ENCODE measurements at places on chromosomes 4 and X.

DNA sequence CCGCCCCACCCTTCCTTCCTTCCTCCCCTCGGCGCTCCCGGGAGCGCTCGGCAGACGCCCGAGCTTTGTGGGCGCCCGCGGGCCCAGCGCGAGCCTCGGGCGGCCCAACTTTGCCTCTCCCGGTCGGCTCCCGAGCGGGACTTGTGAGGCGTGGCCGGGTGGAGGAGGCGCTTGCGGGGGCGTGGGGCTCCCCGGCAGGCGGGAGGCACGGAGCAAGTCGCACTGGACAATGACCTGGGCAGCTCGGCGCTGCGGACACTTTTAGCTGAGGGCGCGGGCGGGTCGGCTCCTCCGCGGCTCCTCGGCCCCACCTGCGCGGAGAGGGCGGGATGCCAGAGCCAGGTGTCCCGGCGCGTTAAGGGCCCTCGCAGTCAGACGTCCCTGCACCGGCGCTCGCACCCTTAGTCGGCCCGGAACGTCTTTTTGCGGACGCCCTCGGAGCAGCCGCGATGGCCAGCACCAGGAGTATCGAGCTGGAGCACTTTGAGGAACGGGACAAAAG is 385 bp downstream of the DCLK2 start:
- no peak for DNase-seq

DNA sequence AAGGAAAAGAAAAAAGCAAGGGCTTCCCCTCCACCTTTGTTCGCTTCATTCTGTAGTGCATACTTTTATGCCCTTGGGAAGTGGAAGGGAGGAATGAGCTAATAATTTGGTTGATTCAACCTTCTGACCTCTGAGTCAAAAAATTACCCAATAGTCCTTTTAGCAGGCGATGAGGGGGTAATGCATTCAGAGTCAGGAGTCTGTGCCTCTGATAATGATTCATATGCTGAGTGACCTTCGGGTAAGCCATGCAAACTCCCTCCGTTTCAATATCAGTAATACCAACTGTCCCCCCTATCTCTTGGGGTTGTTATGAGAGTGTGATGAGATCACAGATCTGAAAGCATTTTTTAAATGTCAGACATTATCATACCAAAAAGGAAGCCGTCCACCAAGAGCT is 41.6 kb upstream of the ACSL4 start:
- no peak for DNase-seq

DNA sequence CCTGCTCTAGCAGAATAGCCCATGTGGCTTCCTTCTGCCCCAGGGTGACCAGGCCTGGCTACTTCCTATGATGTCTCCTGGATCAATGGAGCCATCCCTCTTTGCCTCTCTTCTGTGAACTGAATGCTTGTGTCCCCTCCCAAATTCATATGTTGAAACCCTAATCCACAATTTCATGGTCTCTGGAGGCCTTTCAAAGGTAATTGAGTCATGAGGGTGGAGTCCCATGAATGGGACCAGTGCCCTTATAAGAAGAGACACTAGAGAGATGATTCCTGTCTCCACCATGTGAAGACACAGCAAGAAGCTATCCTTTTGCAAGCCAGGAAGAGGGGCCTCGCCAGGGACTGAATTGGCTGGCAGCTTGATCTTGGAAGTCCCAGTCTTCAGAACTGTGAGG is 18.4 kb downstream of the CCKAR start:
- DNase-seq, result no peak

DNA sequence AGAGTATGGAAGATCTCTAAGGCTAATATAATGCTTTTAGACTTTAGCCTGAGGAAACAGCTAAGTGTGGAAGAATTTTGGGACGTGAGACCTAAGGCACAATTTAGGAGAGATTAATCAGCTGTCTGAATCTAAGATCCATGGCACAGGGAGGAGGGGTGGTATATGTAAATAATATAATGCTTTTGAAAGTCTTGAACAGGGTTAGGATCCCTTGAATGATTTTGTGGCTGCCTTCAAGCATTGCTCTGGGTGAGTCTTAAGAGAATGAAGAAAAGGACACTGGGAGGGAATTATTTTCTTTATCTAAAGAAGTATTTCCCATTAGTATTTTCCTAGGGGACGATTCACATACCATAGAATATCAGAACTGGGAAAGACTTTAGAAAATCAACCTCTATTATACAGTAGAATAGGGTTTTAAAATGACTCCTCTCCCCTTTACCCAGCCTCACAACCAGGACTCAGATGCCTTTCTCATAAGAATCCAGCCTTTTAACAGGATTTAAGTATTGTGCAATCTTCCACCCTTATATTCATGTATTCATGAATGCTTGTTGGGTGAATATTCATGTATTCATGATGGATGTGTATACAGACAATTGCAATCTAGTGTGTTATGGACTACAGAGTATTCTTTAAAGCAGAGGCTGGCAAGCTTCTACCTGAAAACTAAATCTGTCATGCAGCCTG is 664.2 kb upstream of the CPEB2 start:
- no peak for DNase-seq

DNA sequence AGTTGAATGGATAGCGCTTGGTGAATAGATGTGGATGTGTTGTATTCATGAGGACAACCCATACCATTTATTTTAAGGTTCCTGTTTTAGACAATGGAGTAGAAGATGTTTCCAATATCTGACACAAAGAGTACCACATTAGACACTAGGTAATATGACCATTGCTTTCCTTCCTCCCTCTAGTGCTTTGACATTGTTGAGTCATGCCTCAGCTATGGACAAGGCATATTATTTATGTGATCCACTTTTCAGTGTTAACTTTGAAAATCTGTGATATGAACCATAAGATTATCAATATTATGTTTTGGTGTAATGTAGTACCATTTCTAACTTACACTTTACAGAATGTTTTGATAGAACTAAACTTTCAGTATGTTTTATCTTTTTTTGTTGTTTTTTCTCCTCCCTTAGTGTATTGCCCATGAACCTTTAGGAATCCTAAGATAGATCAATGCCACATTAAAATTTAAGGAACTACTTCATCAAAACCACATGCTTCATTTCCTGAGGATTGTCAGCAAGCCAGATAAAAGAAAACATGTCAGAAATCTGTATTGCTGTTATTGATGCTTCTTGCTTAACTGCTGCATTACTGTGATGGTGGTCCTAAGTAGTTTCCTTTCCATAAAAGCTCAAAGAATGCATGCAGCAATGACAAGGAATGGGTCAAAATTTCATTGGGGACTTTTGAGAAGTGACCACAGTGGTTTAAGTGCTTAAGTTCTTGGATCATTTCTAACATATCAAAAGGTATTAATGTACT is 105.0 kb downstream of the PCDH7 start:
- no peak for DNase-seq

DNA sequence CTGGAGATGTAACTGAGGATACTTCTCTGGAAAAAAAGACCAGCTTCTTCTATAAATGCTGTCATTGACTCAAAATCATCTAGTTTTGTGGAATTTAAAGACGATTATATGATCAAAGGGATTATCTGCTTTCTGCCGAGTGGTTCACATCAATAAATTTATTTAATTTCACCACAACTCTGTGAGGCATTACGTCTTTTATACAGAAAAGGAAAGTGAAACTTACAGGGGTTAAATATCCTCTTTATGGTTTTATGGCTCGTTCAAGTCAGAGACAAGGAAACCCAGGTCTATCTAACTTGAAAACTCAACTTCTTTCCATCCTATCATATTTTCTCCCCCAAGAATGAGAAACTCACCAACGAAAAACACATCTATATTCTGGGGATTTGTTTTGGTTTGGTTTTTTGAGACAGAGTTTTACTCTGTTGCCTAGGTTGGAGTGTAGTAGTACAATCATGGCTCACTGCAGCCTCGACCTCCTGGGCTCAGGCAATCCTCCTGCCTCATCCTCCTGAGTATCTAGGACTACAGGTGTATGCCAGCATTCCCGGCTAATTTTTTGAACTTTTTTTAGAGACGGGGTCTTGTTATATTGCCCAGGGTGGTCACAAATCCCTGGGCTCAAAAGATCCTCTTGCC is 377.9 kb upstream of the EMCN start:
- DNase-seq, result no peak

DNA sequence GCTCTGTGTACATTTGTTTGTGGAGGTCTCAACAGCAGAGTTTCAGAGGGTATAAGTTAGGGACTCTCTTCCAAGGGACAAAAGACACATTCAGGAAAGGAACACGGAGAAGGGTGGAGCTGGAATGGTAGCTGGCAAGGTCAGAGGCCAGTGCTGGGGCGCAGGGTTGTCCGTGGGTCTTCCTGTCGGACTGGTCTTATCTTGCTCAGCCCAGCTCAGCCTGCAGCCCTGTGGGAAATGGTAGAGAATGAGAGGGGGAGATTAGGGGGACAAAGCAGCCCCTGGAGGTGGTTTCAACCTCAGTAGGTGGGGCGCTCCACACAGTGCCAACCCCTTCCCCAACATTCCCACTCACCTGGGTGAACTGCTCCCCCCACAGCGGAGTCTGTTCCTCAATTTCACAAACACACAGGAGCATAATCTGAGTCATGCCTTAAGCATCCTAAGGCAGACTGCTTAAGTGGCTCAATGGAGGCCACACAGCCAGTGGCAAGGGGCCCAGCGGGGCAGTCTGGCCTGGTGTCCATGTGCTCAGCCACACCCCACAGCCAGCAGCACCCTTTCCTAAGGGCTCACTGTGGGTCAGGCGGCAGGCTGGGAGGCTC is 6.9 kb upstream of the HDAC6 start:
- DNase-seq, result no peak

GRCh38 chr4:153962311-153963039 is 173.6 kb upstream of the SFRP2 start:
- DNase-seq, result no peak

DNA sequence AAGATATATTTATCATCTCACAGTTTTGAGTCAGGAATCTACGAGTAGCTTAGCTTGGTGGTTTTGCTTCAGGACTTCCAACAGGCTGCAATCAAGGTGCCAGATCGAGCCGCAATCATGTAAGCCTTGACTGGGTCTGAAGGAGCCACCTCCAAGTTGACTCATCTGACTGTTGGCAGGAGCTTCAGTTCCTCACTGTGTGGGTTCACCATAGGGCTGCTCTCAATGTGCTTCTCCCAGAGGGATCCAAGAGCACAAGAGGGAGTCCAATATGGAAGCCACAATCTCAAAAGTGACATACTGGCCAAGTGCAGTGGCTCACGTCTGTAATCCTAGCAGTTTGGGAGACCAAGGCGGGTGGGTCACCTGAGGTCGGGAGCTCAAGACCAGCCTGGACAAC is 26.5 kb downstream of the DCHS2 start:
- DNase-seq, result no peak

DNA sequence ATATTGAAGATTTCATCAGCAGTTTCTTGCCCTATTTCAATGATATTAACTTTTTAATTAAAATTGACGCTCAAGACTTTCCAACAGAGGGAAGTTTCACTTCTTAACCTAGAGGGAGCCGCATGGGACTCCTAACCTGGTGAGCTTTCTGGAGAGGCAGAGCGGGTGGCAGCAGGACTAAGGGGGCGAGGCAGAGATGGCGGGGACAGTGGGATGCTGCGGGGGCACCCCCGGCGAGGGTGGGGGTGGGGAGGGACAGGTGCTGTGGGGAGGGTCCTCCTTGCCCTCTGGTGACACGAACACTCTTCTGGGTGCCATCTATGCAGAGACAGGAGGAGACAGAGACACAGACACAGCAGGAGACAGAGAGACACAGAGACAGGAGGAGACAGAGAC is 104.4 kb downstream of the ADRA2C start:
- DNase-seq, result no peak

- DNase-seq, result no peak
Measured at GRCh38 chr4:134126955-134127354, 74.6 kb downstream of the PABPC4L start.

DNA sequence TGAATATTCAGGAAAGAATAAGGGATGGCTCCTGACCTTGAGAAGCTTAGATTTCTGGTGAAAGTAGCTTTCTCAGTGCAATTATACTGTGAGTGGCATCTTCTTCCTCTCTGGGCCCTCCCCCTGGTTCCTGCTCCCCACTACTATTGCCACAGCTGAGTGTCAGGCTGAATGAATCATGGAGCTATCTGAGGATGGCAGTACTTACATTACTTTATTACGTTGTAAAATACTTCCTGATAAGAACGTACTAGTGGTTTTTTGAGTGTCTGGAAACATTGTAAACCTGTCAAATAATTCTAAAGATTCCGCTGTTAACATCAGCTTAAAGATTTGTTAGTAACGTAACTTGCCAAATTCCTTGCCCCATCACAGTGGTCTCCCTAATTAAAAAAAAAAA is 36.2 kb downstream of the ARHGAP10 start:
- no peak for DNase-seq

- DNase-seq, result no peak
Measured at GRCh38 chrX:122641826-122642225, 542.3 kb upstream of the GRIA3 start.

Measured in effector memory CD8-positive, alpha-beta T cell (primary cell).